ENCODE measurements at places on chromosomes 11 and 22.
A peak's percentile ranks its signal among the peaks of the same experiment; 100 is the strongest.

DNA sequence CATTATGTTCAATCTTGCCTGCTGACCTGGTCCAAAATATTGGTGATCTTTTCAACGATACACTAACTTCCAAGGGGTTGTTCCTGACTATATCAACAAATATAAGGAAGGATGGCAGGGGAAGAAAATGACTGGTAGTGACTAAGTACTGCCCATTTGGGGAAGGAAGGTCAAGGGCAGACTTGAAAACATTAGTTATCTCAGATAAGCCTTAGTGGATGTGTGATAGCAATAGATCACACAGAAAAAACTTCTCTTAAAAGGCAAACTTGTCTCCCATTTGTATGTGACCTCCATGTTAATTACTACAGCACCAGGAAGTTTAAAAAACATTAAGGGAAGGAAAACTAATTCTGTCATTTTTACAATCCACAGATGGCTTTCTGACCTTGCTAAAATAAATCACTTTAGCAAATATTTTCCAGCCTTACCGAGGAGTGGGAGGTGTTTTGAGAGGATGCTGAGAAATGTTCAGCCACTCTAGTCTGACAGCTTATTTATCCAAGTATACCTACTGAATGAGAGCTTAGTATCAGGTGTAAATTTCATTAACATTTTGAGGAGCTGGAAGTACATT lies 88.2 kb upstream of the DDI1 start:
- no peak for DNase-seq

GRCh38 chr11:27296497-27296896 lies 66.5 kb downstream of the CCDC34 start:
- DNase-seq, result peak; percentile 79

DNA sequence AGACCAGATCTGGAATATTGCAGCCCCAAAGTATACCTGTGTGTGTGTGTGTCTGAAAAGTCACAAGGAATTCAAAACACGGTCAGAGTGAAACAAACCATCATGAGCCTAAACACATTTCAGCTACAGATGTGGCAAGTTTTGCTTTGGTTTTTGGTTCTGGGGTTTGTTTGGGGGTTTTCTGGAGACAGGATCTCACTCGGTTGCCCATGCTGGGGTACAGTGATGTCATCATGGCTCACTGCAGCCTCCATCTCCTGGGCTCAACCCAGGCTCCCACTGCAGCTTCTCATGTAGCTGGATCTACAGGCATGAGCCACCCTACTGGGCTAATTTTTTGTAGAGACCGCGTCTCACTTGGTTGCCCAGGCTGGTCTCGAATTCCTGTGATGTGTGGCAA lies 41.4 kb upstream of the PHF21A start:
- DNase-seq, result no peak

GRCh38 chr22:30649430-30650007 lies 13.9 kb downstream of the SLC35E4 start:
- DNase-seq, result peak; percentile 66

- no peak for DNase-seq
Measured at GRCh38 chr11:64372802-64373597, 14.0 kb downstream of the RPS6KA4 start.
